ENCODE measurements at places on chromosomes 4 and X.

- peak; percentile 3 for DNase-seq
These were observed 857 bp downstream of the SCML1 start for GRCh38 chrX:17737986-17738713.

GRCh38 chr4:91829531-91829930 is 474.2 kb upstream of the GRID2 start:
- DNase-seq, result no peak

- DNase-seq, result no peak
These were observed 68.7 kb downstream of the MCF2 start for GRCh38 chrX:139639253-139639652.

DNA sequence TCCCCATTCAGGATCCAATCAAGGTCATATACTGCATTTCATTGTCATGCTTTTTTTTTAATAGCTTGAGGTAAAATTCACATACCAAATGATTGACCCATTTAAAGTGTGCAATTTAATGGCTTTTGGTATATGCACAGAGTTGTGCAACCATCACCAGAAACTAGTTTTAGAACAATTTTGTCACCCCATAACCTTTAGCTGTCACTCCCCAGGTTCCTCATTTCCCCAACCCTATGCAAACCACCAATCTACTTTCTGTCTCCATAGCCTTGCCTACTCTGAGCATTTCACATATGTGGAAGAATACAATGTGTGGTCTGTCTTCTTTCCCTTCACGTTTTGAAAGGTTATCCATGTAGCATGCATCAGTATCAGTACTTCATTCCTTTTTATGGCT is 1.4 kb upstream of the SMAD1 start:
- DNase-seq, result no peak

- DNase-seq, result no peak
These were observed 21.6 kb downstream of the NYX start for GRCh38 chrX:41468647-41469323.

- no peak for DNase-seq
These were observed 120.3 kb downstream of the PDE5A start for GRCh38 chr4:119508281-119508680.

DNA sequence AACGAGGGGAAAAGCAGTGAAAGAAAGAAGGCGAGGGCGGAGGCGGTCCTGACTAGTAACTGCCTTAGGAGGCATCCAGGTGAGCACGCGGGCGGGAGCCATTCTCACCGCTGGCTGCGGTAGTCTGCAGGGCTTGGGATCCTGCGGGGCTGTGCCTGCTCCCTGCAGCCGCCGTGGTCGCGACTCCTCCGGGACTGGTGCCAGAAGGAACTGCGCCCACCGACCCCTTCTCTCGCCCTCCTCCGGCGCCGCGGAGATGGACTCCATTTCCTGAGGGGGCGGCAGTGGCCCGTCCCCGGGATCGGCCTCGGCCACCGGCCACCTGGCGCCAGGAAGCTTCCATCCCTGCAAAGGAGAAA is 543 bp downstream of the NFXL1 start:
- peak; percentile 4 for DNase-seq

- no peak for DNase-seq
These were observed 41.6 kb upstream of the ACSL4 start for GRCh38 chrX:109774706-109775105.

GRCh38 chrX:45623266-45623665 is 422.6 kb upstream of the DIPK2B start:
- no peak for DNase-seq

DNA sequence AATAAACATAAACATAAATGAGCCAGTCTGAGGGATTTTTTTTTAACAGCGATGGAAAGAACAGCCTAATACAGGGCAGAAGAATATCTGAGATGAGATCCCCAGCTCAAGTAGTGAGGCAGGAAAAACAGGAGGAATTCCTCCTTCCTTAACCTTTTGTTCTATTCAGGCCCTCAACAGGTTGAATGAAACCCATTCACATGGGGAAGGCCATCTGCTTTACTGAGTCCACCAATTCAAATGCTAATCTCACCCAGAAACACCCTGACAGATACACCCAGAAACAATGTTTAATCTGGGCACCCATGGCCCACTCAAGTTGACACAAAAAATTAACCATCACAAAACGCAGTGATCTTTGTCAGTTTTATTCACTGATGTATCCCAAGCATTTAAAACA is 45.5 kb downstream of the SMIM31 start:
- no peak for DNase-seq

- DNase-seq, result no peak
These were observed 7.2 kb upstream of the MRFAP1 start for GRCh38 chr4:6633091-6633906.

GRCh38 chr4:81599742-81600380 is 128.2 kb upstream of the RASGEF1B start:
- DNase-seq, result no peak

DNA sequence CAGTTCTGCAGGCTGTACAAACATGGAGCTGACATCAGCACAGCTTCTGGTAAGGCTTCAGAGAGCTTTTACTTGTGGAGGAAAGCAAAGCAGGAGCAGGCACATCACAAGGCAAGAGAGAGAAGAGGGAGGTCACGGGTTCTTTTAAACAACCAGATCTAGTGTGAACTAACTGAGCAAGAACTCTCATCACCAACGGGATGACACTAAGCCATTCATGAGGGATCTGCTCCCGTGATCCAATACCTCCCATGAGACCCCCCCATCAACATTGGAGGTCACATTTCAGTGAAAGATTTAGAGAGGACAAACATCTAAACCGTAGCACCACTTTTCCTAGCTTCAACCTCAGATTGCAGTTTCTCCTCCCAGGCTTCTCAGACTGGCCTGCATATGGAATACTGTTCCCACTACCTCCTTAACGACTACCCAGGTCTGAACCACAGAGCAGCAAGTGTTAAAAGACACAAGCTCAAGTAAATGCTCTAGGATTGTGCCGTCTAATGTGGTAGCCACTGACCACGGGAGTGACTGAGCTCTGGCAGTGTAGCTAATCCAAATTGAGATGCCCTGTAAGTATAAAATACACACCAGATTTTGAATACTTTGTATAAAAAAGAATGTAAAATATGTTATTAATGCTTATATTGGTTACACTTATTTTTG is 192.7 kb downstream of the PTTG2 start:
- no peak for DNase-seq

Measured in stimulated activated CD4-positive, alpha-beta T cell treated with anti-CD3 and anti-CD28 coated beads, Interleukin-15, amount 100 ng/mL, for 1 hour (primary cell).